ENCODE measurements at places on chromosomes 16 and 17. TPM values are rescaled to one million over a fixed set of nuclear protein-coding genes. Genes with fewer than 3 reads are reported as not detected.

- no peak for ATAC-seq
These were observed 19.4 kb downstream of the LYRM9 start for GRCh38 chr17:27873746-27874145.

DNA sequence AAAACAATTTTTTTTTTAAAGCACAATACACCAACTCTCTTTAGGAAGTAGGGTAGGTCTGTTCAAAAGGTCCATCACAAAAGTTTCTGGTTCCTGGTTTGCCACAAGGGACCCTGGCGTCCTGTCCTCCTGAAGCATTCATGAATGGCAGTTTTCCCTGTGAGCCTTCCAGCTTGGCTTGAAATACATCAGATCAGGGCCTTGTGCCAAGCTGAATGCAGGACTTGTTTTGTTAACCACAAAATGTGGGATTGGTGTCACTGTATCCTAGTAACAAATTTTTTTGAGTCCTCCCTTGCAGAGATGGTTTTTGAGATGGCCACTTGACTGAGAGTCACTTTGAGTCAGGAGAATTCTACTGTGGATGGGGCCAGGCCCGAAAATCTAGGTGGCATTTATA is 3.9 kb downstream of the GNAO1 start:
- ATAC-seq, result no peak

DNA sequence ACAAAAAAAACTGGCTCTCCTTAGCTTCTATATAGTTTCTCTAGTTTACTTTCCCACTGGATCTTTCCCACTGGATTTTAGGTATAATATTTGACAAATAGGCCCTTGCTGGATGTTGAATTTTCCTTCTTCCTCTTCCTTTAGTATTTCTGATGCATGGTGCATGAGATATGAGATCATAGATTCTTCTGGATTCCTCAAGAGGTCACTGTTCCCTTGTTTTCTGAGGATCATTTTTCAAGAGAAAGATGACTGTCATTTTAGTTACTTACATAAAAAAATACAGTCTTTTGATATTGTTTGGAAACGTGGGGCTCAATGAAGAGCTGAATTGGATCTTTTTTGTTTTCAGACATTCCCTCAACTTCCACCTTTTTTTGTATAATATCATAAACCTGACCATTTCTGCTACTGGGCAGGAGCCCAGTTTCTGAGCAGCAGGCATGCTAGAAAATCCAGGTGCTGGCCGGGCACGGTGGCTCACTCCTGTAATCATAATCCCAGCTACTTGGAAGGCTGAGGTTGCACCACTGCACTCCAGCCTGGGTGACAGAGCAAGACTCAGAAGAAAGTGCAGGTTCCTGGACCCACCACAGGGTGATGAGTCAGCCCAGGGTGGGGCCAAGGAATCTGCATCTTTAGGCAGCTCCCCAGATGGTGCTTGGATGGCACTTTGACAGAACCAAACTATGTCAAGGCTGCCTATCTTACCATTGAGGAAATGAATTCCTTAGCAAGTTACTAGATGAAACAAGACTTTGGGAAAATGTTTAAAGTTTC is 70.3 kb downstream of the SDR42E1 start:
- ATAC-seq, result no peak

Gene ITGAX
- total RNA-seq, result 2.0 TPM

DNA sequence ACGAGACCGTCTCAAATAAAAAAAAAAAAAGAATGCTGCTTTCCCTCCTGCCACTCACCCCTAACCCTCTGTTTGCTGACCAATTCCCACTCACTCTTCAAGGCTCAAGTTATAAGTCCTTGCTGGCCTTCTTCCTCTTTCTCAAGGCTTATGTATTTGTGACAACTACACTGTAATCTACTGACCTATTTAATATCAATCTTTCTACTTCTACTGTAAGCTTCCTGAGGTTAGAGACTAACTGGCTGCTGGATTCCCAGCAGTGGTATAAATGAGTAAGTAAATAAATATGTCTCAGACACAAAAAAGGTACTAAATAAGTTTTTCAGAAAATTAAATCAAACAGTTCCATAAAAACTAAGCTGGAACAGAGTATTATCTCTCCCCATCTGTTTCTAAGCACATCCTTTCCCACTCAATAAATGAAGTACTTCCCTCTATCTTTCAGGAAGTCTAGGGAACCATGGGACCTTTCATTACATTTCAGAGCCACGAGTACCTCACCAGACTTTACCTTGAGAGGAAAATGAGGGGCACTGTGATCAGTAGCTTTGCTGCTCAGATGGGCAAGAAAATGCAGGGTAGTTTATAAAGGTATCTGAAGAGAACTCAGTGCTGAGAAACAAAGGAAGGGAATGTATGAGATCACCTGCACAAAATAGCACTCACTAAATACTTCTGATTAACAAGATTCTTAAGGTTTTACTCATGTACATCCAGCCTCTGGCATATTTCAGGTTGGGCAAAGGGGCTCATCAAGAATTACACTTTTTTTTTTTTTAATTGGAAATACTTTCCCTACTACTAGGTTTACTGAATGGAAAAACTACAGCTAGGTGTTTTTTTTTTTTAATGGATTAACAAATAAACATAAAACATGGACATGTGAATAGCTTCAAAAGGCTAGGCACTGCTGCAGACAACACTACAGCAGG is 10.8 kb downstream of the SSH2 start:
- no peak for ATAC-seq

Gene RNF43
- 0.16 TPM for total RNA-seq

Gene IGFALS
- not detected for total RNA-seq

GRCh38 chr17:30570191-30570590 is 93.0 kb downstream of the GOSR1 start:
- no peak for ATAC-seq

GRCh38 chr17:83187782-83188311 is 108.4 kb downstream of the METRNL start:
- no peak for ATAC-seq

DNA sequence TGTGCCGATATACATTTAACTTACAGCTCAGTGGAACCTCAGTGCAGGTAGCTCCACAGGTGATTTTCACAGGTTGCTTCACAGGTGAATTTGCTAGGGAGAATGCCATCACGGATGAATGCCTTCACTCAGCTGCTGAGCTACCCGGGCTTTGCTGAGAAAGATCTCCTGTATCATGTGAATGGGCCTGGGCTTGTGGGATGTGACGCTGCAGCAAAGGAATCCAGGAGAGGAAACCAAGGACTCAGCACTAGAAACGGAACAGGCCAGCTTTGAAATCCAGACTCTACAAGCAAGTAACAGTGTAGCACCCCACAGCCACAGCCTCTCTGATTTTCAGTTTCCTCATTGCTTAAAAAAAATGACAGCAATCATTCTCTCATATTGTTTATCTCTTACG is 271.4 kb upstream of the MAF start:
- no peak for ATAC-seq

Gene CCL4L2
- 0.69 TPM for total RNA-seq

- no peak for ATAC-seq
These were observed 115.0 kb downstream of the SPACA3 start for GRCh38 chr17:33106525-33107165.

DNA sequence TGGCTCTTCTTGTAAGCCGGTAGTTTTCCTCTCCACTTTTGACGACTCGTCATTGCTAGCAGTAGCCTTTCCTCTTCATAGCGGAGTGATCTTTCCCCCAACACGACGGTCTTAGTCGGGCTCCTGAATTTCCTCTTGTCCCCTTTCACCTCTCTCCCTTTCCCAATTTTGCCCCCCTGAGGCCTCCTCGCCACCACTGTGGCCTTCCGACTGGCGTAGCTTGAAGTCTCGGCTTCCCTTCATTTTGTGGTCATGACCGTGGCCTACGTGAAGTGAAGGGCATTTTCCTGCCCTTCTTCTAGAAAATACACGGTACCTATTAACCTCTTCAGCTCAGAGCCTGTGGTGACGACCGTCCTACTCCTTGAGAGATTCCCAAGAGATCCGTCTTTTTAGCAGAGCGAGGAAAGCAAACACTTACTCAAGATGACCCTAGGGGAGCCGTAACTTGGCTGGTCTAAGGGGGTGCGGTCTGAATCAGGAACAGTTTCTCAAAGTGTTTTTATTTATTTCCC is 787 bp downstream of the PRKAR1A start:
- peak; percentile 19 for ATAC-seq

DNA sequence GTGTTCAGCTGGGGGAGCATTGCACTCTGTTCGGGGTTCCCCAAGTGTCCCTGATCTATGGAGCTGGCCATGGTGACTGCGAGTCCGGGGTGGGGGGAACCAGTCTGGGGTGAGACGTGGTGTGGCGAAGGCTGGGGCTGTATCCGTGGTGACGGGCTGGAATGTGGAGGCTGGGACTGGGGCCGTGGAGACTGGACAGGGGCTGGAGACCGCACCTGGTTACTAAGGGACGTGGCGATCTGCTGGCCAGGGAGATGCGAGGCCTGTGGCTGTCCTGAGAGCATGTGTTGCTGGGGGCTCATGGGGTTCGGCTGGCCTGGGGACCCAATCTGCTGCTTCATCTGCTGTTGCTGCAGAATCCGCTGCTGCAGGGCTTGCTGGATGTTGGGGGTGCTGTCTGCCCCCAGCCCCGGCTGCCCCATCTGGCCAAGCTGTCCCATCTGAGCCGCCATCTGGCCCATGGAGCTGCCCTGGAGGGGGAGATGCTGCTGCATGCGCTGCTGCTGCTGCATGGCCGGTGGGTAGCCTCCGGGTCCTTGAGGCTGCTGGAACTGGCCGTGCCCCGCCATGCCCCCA is 10.6 kb upstream of the TRAP1 start:
- peak; percentile 20 for ATAC-seq

Gene SULT1A4
- 11.8 TPM for total RNA-seq

GRCh38 chr17:63399856-63400255 is 46.2 kb downstream of the CYB561 start:
- ATAC-seq, result peak; percentile 91

DNA sequence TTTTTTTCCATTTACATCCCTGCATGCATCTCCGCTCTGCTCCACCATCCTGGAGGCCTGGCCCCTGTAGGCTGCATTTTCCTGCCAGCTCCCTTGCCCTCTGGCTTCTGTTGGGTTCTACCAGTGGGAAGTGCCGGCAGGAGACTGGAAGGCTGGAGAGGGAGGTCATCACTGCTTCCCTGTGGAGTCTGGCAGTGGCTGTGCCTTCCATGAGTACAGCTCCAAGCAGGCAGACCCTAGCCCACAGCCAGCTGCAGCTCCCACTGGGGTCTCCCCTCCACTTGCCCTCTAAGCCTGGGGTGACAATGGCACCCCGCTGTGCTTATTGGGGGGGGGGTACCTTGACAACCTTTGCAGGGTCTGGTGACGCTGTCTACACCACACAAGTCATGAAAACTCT is 37.3 kb downstream of the MMP15 start:
- no peak for ATAC-seq

GRCh38 chr16:65745201-65745708 is 621.2 kb upstream of the CDH5 start:
- ATAC-seq, result no peak

DNA sequence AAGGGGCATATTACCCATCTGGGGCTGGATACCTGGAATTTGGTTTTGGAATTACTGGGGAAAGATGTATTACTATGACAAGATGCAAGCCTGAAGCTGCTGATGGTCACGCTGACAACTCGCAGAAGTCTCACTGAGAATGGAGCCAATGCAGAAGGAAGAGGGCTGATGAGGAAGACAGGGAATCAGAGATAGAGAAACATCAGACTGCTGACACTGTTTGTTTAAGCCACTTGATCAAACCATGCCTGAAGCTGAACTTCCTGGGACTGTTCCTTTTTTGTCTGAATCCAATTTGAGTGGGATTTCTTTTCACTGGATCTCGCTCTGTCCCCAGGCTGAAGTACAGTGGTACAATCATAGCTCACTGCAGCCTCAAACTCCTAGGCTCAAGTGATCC is 133.9 kb downstream of the GAS7 start:
- ATAC-seq, result no peak

DNA sequence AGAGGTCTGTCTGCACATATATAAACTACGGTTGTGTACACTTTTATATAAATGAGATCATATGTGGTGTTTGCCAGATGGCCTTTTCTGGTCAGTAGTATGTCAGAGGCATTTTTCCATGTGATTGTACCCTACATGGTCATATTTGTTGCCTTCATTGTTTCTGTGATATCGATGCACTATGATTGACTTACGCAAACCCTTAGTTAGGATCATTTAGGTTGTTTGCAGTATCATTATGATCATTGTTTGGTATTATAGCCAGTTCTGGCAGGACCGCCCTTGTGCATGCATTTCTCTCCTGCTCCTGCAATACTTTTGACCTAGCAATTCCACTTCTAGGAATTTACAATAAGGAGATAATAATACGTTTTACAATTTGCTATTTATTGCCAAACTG is 169.1 kb downstream of the MSI2 start:
- no peak for ATAC-seq

DNA sequence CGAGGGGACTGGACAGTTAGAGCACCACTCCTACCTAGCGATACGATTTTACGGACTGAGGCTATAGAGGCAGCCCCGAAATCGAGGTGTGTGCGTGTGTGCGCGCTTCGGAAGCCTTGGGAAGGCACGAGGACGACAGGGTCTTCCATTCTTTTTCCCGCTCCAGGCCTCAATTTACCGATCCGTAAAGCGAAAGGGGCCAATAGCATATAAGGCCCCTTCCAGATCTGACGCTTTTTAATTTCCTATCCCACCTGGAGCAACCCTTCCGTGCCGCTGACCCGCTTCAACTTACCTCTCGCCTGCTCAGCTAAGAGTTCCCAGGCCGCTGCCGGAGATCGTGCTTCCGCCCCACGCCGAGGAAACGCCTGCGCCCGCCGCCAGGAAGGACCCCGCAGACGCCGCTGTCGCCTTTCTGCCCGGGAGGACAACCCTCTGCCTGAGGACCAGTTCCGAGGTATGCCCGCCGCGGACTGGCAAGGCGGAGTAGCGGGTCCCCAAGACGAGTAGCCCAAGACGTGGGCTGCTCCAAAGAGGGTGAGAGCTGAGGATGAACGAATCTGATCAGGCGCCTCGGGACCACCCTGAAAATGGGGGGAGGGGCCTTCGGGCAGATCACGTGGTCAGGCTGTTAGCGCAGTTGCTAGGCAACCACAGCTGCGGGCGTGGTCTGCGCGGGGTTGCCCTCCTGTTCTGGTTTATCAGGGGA is at the start of gene EFTUD2:
TSS of gene EFTUD2 (minus strand) at position 372 of the 709 bp plus-strand sequence. CDS start 4,924 bp downstream, outside the sequence.
- peak; percentile 93 for ATAC-seq

- ATAC-seq, result no peak
These were observed 20.7 kb upstream of the PRM1 start for GRCh38 chr16:11301645-11302501.

DNA sequence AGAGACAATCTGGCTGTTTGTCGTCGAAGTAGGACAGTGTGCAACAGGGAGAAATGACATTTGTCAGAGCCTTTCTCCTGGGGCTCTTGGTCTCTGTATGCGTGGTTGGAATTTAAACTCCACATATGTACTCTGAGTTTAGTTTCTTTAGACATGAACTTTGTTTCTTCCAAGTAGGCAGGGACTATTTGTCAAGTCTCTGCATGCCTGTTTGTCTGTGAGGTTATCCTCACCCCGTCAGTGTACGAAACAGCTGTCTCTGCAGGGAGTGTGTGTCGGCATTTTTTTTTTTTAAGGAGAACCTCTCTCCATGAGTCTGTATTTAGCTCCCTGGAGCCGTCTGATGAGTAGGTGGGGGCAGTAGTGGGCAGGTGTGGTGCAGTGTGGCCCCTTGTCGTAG is 29.7 kb downstream of the NDEL1 start:
- ATAC-seq, result no peak

GRCh38 chr16:48158296-48158695 is 2.5 kb upstream of the ABCC12 start:
- no peak for ATAC-seq

Gene KRT31
- not detected for total RNA-seq

Gene CFAP97D1
- total RNA-seq, result not detected

Data from gastroesophageal sphincter (tissue), 4 donors.